ENCODE measurements at places on chromosomes 16 and 17.

- DNase-seq: no peak
Measured at GRCh38 chr16:50056226-50056625, 9.5 kb upstream of the HEATR3 start.

- DNase-seq: no peak
Measured at GRCh38 chr17:79622776-79623175, 11.9 kb upstream of the RBFOX3 start.

DNA sequence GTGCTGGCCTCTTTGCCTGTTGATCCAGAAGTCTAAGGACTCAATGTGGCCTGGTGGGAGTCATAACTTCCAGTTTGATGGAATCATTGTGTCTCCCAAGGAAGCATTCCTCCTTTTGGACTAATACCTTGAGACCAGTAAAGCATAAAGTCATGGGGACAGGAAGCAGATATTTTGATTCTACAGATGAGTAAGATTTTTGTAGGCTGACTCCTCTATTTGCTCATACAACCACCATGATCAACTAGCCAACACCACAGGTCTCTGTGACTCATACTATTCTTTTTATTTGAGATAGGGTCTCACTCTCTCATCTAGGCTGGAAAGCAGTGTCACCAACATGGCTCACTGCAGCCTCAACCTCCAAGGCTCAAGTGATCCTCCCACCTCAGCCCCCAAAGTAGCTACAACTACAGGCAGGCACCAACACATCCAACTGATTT is 6.2 kb downstream of the MT2A start:
- no peak for DNase-seq

GRCh38 chr16:63216696-63217423 is 1180.6 kb upstream of the CDH8 start:
- no peak for DNase-seq

DNA sequence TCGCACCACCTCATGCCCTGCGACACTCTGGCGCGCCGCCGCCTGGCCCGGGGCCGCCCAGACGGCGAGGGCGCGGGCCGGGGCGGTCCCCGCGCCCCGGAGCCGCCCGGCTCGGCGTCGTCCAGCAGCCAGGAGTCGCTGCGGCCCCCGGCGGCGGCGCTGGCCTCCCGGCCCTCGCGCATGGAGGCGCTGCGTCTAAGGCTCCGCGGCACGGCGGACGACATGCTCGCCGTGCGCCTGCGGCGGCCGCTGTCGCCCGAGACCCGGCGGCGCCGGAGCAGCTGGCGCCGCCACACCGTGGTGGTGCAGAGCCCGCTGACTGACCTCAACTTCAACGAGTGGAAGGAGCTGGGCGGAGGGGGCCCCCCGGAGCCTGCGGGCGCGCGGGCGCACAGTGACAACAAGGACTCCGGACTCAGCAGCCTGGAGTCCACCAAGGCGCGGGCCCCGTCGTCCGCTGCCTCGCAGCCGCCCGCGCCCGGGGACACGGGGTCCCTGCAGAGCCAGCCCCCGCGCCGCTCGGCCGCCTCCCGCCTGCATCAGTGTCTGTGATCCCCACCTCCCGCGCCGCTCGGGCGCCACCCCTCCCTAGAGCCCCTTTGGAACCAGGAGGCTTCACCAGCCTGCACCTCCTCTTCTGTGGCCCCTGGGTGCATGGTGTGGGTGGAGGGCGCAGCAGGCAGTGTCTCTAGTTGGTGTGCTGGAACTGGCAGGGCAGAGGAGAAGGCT is 82.3 kb downstream of the ARHGAP23 start:
- no peak for DNase-seq

GRCh38 chr16:14364386-14365199 is 265.5 kb downstream of the PARN start:
- no peak for DNase-seq

DNA sequence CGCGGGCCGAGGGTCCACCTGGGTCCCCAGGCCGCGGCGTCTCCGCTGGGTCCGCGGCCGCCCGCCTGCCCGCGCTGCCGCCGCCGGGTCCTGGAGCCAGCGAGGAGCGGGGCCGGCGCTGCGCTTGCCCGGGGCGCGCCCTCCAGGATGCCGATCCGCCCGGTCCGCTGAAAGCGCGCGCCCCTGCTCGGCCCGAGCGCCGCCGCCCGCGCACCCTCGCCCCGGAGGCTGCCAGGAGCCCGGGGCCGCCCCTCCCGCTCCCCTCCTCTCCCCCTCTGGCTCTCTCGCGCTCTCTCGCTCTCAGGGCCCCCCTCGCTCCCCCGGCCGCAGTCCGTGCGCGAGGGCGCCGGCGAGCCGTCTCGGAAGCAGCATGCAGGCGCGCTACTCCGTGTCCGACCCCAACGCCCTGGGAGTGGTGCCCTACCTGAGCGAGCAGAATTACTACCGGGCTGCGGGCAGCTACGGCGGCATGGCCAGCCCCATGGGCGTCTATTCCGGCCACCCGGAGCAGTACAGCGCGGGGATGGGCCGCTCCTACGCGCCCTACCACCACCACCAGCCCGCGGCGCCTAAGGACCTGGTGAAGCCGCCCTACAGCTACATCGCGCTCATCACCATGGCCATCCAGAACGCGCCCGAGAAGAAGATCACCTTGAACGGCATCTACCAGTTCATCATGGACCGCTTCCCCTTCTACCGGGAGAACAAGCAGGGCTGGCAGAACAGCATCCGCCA is 504 bp downstream of the FOXC2 start:
- no peak for DNase-seq

DNA sequence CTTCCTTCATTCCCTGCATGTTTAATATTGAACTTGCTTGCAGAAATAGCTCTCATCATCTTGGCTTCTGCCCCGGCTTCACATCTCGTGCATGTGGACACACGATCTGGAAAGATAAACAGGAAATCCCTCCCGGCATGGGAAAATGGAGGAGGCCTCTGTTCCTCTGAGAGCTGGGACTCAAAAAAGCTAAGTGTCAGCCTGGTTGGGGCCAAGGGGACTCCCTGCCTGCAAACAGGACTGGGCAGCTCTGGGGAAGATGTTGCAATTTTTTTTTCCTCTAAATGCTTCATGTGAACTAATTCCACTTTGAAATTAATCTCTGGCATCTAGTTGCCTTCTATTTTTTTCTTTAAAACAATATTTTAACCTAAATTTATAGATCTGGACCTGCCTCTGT is 24.8 kb downstream of the ITPRIPL2 start:
- no peak for DNase-seq

DNA sequence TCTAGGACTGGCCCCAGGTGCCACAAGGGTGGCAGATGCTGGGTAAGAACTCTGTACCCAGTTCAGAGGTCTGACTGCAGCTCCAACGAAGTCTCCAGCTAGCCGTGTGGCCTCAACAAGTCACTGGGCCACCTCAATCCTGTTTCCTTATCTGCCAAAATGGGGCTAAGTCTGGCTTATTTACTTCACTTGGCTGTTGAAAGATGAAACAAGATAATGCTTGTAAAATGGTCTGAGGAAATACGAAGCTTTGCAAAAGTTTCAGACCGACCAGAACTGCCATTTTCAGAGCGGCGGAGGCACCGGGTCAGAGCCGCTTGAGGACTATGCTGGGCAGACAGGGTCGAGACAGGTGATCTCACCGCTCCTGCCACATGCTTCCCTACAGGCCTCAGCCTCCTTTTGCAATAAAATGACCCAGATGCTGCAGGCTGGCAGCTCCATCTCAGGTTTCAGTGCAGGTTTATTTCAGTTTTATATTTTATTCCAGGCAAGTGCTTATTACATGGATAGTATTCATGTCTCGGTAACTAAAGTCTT is 17.2 kb downstream of the MNT start:
- no peak for DNase-seq

GRCh38 chr17:63780928-63781327 is 7.0 kb downstream of the DDX42 start:
- no peak for DNase-seq

DNA sequence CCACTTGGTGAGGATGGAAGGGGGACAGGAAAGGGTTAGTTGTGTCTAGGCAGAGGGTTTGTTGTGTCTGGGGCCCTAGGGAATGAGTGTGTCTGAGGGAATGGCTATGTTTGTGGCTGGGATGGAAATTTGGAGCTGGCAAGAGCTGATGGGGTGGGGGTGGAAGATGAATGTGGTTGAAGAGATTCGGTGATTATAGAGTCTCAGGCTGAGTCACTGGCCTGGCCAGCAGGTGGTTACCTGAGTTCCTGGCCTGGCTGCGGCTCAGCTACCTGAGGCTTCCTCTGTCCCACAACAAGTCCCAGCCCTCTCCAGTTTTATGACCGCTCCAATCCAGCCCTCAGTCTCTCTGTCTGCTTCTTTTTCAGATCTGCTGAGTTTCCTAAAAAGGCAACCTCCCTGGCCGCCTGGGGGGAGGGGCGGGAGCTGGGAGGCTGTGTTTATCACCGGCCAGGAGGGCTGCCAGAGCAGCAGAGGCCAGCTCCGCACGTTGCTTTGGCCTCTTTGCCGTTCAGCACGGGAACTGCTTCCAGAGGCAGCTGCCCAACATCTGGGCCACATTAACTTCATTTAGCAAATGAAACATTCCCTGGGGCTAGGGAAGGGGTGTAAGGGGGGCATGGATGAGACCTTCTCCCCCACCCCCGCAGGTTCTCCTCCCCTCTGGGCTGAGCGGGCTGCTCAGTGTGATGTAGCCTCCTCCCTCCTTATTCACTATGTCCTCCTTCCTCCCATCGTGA is 21.8 kb downstream of the ITGB3 start:
- peak; percentile 82 for DNase-seq

- no peak for DNase-seq
Measured at GRCh38 chr16:29819506-29819905, 756 bp upstream of the MVP start.

GRCh38 chr17:7987112-7987893 is 15.1 kb upstream of the GUCY2D start:
- DNase-seq: no peak
